Left ventricle myocardium inferior (tissue), 1 donor: ENCODE measurements at places on chromosomes 4 and X. TPM values are rescaled to one million over a fixed set of nuclear protein-coding genes. Genes with fewer than 3 reads are reported as not detected.

Gene INTS6L
- 2.3 TPM for total RNA-seq

GRCh38 chrX:153622661-153623309, 23.8 kb upstream of the CCNQ start:
- H3K4me3 ChIP-seq, result no peak overlapping the region
- peaks cover 4% of the 10 kb centered on the region for H3K27me3 ChIP-seq

- no peak overlapping the region for H3K27ac ChIP-seq
- H3K4me3 ChIP-seq, result no peak overlapping the region
- H3K27me3 ChIP-seq, result no peaks in the 10 kb centered on the region
- no peaks in the 10 kb centered on the region for H3K36me3 ChIP-seq
Observed at GRCh38 chr4:102387552-102388150, 42.4 kb upstream of the SLC39A8 start.

GRCh38 chr4:151226004-151226932, 50.7 kb upstream of the PRSS48 start:
- peak overlapping the region; percentile 57 for H3K4me3 ChIP-seq
- peaks cover 10% of the 10 kb centered on the region for H3K36me3 ChIP-seq
- H3K27ac ChIP-seq, result peak overlapping the region; percentile 85
- H3K27me3 ChIP-seq, result no peaks in the 10 kb centered on the region

Gene PLXNB3
- 2.9 TPM for total RNA-seq

DNA sequence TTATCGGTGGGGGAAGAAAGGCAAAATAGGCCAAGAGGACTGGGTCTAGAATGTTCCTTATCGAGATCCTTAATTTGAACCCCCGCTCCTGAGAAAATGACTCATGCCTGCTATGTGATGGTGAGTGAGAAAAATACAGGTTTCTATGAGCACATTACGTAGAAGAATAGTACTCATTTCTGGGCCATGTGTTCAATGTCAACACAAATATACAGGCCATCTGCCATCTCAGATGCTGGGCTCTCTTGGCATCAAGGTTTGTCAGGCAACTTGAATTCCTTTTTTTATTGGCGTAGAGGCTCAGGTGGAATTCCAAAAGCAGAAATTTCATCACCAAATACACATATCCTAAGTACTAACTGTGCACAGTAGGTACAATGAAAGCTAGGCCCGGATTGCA, 81.4 kb upstream of the TRIM2 start:
- peaks cover 4% of the 10 kb centered on the region for H3K4me1 ChIP-seq
- no peak overlapping the region for H3K27ac ChIP-seq
- DNase-seq, result no peak
- peaks cover 14% of the 10 kb centered on the region for H3K27me3 ChIP-seq

DNA sequence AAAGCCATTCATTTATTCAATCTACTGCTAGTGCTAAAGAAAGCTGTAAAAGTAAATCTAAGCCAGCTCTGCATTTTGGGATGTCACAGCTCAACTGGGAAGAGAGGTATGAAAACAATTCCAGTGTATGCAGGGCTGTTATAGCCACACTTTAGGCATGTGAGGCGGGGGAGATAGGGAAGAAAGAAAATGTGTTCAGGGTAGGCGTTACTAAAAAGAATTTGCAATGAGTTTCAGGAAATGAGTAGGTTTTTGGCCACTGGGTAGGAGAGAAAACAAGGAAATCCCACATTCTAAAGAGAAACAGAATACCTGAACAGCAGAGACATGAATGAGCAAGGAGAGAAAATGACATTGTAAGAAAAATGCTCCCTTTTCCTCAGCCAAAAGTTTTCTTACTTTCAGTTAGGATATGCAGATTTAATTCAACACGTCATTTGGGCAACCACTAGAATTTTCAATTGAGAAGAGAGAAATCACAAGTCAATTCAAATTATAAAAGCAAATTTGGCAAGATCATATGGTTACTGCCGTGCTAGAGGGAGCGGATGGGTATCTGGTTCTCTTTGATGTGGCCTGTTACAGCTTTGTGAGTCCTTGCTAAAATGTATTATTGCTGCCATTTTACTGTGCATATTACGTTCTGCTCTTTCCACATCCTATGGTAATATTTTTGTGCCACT, 226.3 kb downstream of the KCNIP4 start:
- no peaks in the 10 kb centered on the region for H3K4me1 ChIP-seq
- H3K27ac ChIP-seq, result no peak overlapping the region
- no peak overlapping the region for H3K4me3 ChIP-seq
- DNase-seq, result no peak
- H3K36me3 ChIP-seq, result no peaks in the 10 kb centered on the region

DNA sequence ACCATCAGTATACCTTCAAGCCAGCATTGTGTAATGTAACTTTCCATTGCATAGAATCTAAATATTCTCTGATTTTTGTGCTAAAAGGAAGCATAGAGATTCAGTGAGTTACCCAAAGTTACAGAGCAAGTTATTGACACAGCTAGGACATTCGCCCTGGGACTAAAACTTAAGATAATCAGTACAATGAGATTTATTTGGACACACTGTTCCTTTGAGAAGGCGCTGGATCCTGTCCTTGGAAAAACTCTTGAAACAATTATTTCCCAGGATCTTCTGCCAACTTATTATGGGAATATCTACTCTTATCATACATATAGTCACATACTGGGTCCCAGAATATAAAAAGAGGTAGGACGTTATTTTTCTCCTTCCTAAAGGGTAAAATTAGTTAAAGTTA, 392.0 kb downstream of the UBE2NL start:
- no peak overlapping the region for H3K4me3 ChIP-seq
- no peaks in the 10 kb centered on the region for H3K4me1 ChIP-seq
- H3K27me3 ChIP-seq, result no peaks in the 10 kb centered on the region
- no peaks in the 10 kb centered on the region for H3K36me3 ChIP-seq
- H3K27ac ChIP-seq, result no peak overlapping the region
